ENCODE measurements at places on chromosomes 11 and 22. TPM values are rescaled to one million over a fixed set of nuclear protein-coding genes. Genes with fewer than 3 reads are reported as not detected.

DNA sequence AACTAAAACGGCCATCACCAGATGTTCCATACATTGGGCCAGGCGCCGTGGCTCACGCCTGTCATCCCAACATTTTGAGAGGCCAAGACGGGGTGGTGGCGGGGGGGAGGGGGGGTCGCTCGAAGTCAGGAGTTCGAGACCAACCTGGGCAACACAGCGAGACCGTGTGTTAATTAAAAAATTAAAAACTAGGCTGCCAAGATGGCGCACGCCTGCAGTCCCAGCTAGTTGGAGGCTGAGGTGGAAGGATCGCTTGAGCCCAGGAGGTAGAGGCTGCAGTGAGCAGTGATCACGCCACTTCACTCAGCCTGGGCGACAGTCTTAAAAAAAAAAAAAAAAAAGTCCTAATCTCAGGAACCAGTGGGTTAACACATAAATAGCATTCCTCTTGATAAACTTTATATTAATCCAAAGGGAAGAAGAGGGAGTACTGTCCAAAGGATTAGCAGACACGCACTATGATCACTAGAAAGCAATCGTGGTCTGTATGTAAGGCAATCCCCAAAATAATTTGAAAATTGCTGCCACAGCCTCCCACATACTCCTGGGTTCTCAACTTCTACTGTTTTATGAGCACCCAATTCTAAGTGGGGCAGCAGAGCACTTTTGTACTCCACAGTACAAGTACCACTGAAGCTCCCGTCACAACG lies 604 bp downstream of the PUS3 start:
- DNase-seq: no peak

- no peak for DNase-seq
Observed at GRCh38 chr11:62050716-62051115, 73.1 kb upstream of the INCENP start.

DNA sequence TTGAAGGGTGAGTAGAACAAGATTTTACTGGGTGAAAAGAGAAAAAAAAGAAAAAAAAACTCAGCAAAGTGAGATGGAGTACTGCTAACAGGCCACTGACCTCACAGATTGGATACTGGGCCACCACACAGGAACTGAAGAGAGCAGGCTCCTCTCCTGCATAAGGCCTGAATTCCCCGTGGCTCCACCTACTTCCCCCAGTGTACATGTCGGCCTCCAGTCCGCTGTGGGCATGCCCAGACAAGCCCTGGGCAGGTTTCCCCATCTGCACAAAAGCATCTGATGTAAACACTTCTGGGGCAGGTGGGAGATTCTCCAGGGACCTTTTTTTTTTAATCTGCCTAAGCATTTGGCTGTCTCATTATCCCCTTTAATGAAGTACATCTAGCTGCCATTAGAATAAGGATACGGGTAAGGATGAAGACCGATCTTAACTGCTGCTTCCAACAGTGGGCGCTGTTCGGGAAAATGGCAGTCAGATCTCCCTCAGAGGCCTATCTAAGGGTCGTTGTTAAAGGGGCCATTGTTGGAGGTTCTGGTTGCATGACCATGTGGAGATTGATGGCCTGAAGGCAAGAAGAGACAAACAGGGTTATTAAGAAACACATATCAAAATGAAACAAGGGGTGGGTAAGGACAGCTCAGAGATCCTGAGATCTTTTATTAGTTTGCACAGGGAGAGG lies 48.5 kb downstream of the MS4A13 start:
- no peak for DNase-seq

DNA sequence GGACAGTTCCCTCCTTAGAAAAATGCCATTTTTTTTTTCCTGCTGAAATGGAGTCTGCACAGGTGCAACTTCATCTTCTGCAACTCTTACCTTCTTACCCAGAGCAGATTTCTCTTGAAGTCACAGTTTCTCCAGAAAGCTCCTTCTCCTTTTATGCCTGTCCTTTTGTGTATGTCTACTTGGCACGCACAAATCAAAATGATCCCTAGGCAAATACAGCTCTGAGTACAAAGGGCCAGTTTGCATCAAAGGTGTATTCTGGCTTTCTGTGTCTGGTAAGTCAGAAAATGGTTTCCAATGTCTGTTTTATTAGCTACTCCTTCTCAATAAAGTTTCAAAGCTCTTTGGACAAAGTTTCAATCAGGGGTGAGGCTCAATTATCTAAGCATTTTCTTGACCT lies 2.5 kb downstream of the CLDN25 start:
- no peak for DNase-seq

The OR51I1 gene
- not detected for polyA plus RNA-seq

The PIH1D2 gene
- 2.2 TPM for polyA plus RNA-seq

The APLNR gene
- polyA plus RNA-seq: 7.2 TPM

The TTC12 gene
- polyA plus RNA-seq: 4.7 TPM
